ENCODE measurements at places on chromosomes 7 and 10.

DNA sequence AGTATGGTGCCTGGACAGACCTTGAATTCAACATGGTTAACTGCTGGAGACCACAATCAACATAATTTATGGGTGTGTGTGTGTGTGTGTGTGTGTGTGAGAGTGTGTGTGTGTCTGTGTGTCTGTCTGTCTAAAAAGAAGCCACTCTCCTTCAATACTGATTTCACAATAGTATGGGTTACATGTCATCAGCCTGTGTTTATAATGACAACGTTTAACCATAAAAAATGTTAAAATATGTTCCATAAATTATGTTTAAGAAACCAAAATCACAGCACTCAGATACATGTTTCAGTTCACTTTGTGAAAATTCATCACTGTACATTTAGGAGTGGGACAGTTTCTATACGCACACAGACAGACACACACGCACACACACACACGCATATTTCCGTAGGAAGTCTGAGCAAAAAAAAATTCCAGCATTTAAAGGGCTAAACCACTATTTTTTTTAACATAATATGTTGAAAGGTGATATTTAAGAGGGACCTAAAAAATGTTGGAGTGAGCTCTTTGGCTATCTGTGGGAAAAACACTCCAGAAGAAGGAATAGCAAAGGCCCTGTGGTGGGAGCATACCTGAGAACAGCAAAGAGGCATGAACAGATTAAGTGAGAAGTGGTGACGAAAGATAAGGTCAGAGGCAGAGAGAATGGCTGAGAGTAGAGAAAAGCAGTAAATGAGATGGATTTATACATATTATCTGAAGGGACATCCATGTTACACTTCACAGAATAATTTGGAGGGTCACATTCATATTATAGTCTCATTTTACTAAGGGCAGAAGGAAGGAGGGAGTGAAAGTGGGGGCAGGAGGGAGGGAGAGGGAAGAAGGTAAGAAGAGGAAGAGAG lies 10.9 kb downstream of the PDZD8 start:
- DNase-seq, result no peak

DNA sequence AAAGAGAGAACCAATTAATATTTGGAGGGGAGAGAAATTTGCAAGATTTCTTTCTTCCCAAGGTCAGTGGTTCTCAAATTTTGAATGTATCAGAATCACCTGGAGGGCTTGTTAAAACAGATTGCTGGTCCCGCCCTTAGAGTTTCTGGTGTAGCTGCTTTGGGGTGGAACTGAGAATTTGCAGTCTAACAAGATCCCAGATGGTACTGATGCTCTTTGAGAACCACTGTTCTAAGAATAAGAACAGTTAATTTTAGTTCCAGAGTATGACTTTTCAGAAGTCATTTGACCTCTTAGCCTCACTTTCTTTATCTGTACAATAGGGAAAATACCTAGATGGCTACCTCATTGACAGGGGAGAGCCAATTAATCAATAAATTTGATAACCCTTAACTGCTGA lies 161.6 kb downstream of the PRKG1 start:
- DNase-seq, result no peak

DNA sequence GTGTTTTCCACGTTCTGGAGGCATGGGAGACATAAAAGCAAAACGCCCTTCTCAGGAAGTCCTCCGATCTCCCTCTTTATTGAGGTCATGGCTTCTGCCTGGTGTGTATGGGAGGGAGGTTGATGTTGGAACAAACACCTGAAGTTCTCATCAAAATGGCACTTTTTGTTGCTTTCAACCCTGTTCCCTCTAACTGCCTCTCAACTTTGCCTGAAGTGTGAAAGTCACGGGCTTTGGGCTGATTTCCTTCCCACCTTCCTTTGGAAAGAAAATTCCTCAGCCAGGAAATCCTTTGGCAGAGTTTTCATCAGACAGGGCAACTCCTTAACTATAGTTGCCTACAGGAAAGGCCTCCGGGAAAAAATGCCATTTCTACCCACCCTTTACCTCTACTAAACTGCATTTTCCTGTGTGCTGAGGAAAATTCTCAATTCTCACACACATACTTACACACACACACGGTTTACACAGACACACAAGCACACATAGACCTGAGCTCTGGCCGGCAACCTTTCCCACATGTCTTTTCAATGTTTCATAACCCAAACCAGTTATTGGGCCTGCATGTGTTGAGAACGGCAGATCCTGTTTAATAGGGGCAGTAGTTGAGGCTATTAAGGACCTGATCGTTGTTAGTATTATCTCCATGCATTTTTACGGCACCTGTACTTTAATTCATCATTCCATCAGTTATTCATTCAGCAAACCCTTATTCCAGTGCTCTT lies 36.4 kb downstream of the CYP17A1 start:
- no peak for DNase-seq

DNA sequence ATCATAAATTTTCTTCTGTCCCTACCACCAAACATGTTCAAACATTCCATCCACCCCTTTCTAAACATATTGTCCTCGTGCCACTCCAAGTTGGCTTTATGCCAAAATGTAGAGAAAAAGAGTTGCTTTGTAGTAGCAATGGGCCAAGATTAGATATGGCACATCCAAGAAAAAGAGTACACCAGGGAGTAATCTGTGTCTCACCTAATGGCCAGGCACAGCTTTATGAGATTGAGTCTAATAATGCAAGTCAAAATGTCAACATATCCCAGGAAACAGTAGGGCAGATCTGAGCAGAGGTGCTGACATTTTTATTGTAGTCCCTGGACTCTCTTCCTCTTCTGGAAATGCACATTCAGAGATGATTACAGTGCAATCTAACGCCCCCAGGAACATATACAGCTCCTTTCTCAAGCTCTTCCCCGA lies 5.7 kb upstream of the OR6V1 start:
- DNase-seq, result no peak

GRCh38 chr7:108099713-108100112 lies 30.4 kb downstream of the LAMB4 start:
- DNase-seq, result no peak

Data from HEK293T (cell line).